ENCODE measurements at places on chromosomes 2 and 18. TPM values are rescaled to one million over a fixed set of nuclear protein-coding genes. Genes with fewer than 3 reads are reported as not detected.
A peak's percentile ranks its signal among the peaks of the same experiment; 100 is the strongest.

DNA sequence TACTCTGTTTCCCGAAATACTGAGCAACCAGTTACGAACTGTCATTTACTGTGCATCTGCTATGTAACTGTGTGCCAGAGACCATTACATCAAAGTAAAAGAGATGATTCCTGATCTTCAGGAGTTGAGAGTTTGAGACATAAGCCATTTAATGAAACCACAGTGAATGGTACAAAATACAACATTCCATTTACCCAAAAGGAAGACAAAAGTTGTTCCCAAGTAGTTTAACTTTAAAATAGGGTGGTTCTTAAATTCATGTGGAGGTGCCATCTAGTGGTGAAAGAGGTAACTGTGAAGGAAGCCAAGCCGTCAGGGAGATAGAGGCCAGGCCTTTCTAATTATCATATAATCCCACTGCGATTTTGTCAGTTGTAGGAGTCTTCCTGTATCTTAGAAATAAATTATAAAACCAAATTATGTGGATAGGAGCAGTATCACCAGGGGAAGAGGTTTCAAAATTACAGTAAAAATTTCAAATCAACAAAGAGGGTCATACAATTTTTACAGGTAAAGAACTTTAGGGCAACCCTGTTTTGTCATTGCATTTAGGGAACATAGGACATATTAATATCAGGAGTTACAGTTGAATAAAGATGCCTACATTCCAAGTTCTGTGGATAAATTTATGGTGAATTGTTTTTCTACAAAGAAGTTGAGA is 67.7 kb downstream of the EPAS1 start:
- no peak for DNase-seq

DNA sequence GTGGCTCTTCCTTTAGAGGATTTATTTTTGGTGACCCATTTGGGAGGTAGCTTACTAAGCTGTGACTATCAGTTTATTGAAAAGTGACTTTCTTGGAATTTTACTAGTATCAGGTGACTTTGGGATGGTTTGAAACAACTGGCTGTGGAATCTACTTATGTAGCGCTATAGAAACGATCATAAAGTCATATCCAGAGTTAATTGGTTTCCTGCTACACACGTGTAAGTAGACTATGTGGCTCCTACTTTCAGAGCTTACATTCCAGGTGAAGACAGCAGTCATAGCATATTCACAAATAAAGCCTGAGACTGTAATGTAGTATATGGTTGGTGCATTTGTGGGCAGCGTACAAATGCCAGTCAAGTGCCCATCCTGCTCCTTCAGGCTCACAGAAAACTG is 308.9 kb downstream of the ZNF521 start:
- no peak for DNase-seq

GRCh38 chr2:62482558-62483352 is 23.2 kb downstream of the TMEM17 start:
- no peak for DNase-seq

DNA sequence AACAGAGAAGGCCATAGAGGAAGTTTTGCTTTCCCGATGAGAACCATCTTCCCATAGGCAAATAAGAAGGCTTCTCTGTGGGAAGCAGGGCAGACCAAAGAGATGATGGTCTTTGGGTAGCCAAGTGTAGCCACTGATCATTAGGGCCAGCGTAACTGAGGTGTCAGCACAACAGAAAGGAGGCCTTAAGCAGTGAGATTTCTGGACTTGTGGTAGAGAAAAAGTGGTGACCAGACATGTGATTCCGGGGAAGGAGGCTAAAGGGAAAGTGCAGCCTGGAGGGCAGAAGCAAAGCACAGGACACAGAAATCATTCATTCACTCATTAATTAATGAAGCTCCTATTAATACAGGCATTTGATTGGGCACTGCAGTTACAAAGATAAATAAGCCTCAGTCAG is 15.4 kb downstream of the EVA1A start:
- DNase-seq: no peak

DNA sequence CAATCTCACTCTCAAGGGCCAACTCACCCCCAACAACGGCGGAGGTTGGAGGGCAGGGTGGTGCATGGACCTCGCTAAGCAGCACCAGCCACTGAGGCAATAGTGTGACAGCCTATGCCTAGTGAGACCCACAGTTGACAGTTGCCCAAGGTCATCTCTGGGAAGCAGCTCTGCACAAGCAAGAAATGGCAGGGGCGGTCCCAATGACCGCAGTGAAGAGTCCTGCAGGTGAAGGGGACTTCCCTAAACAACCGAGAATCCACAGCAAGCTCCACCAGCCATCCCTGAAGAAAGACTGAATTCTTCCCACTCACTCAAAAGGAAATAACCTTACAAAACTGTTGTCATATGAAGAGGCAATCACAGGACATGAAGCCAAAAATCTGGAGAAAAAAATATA is 313.4 kb upstream of the ID2 start:
- DNase-seq: no peak

GRCh38 chr2:10269291-10269690 is 33.4 kb upstream of the HPCAL1 start:
- no peak for DNase-seq

GRCh38 chr18:45935591-45936335 is 31.4 kb downstream of the EPG5 start:
- DNase-seq: no peak

DNA sequence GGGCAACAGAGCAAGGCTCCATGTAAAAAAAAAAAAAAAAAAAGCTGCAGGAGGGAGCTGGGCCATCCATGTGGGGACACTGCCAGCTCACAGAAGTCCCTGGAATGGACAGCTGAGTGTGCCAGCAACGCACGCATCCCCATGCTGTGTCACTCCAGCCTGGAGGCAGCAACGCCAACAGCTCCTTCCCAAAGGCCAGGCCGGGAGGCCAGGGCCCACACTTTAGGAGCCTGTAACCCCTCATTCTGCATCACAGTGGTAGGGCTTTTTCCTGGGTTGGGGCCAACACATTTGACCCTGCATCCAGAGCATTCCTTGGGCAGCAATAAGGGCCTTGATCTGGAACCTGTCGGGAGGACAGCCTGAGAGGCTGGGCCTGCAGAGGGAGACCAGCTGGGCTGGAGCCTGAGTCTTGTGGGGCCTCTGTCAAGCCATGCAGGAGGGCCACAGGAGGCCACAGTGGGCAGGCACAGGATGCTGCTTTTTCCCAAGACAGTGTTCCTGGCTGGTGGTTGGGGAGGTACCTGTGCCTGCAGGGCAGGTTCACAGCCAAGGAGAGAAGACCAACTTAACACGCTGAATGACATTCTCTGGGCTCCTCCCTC is 16.8 kb upstream of the KCNK3 start:
- DNase-seq: no peak

- DNase-seq: no peak
Observed at GRCh38 chr2:207766041-207766551, 3.6 kb downstream of the FZD5 start.

DNA sequence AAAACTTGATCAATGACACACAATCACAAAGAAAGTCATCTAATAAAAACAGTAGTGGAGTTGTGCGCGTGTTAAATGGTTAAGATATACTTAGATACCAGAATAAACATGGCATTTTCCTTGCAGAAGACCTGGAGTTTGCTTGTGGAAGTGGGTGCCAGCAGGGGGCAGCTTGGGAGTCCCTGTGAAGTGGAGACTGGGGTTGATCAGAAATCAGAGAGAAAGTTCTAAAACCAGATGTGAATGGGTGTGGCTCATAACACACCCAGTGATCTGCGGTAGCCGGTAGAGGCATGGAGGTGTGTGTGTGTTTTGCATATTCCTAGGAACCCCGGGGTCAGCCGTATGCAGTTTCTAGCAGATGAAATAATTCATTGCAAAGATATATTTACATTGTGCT is 300.1 kb upstream of the TRIB2 start:
- peak; percentile 44 for DNase-seq

GRCh38 chr2:106012591-106013347 is 181.3 kb downstream of the UXS1 start:
- no peak for DNase-seq

DNA sequence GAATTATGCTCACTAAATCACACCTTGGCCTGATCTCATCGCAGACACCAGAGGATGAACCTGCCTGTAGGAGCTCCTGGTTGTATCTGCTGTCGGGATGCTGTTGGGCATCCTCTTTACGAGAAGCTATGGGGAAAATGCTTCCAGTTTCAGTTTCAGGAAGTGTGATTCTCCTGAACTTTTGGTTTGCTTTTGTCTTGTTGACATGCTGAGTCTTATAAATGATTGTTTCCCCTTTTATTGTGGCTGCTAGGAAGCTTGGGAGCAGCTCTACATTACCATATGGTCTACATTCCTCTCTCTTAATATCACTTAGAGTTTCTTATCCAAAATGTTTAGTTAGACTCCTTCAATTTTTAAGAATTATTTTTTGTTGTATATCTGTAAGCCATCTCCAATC is 227.5 kb downstream of the MTX2 start:
- no peak for DNase-seq

- DNase-seq: no peak
Observed at GRCh38 chr2:28607730-28608499, 112.1 kb downstream of the PLB1 start.

DNA sequence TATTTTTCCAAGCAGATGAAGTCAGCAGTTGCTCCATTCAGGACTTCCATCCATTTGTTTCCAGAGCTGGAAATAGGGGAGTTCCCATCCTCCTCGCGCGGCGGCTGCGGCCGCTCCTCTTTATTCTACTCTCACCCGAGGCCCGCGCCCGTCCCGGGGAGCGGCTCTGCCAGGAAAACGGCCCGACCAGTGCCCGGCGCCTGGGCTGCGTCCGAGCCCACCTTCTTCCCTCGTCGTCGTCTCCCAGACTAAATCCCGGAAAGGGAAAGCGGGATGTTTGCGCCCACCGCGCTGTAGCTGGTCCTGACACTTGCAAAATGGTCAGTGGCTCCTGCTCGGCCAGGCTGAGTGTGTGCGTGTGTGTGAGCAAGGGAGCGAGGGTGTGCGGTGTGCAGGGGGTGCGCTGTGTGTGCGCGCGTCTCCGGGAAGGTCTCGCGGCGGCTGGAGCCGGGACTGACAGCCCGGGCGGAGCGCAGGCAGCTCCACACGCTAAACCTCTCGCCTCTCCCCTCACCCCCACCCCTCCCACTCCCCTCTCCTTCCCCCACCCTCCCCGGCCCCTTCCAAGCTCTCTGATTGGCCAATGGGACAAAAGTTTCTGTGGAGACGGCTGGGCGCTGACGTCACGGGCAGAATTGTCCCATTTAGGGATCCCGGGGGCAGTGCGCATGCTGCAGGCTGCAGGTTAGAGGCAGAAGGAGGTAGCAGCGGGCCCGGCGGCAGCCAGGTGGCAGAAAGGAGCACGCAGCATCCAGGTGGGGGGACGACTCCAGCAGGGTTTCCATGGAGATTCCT is at the start of gene NOL4:
Gene NOL4 (minus strand): TSS at position 491 of the 795 bp plus-strand sequence. CDS start 1,660 bp downstream, outside the sequence.
- DNase-seq: no peak

GRCh38 chr2:147348931-147349555 is 495.8 kb upstream of the ACVR2A start:
- DNase-seq: no peak

DNA sequence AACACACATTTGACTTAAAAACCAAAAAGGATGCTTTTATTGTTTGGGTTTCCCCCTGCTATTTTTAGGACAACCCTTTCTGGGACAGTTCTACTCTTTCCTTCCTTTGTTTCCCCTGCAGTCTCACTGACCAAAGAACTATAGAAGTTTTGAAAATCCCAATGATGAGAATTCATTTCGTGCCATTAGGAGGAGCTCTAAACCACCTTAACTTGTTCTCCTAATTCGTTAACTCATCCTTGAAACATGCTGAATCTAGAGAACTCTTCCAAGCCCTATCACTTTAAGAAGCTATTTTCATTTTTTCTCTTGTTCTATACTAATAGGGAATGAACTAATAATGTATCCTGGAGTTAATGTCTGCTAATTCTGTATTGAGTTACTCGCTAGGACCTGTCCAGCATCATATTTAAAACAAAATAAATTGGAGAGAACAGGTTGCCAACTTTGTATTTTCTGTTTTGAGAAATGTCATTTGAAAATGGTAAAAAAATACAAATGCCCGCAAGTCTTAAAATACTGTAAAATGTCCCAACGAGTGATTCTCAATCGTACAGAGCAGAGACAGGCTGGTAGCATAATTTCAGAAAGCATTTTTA is 62.9 kb downstream of the AFTPH start:
- DNase-seq: no peak

The FIGN gene
- total RNA-seq: not detected

The C2orf78 gene
- not detected for total RNA-seq

The SLC23A3 gene
- total RNA-seq: 2.3 TPM

The CCL20 gene
- 5.0 TPM for total RNA-seq

Data from CD8-positive, alpha-beta memory T cell (primary cell).